Iris pigment epithelial cell (primary cell): ENCODE measurements at places on chromosomes 5 and 9.

GRCh38 chr9:134987376-134987775 lies 69.7 kb upstream of the FCN1 start:
- DNase-seq, result no peak

DNA sequence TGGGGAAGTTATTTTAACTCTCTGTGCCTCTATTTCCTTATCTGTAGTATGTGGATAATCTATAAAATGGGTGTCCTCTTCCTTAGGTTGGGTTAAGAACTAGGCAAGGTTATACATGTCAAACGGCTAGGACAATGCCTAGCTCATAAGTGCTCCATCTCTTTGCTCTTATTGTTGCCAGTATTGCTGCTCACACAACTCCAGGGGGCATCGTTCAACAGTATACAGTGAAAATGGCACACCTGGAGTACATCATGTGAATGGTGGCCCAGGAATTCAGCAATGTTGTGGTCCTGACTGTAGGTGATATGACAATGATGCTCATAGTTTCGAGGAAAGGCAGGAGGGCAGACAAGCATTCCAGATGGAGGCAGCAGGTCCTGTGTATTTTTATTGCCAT lies 30.1 kb downstream of the SLIT3 start:
- DNase-seq, result no peak

- DNase-seq, result peak; percentile 14
Measured at GRCh38 chr5:138573223-138573622, 2.0 kb downstream of the HSPA9 start.

DNA sequence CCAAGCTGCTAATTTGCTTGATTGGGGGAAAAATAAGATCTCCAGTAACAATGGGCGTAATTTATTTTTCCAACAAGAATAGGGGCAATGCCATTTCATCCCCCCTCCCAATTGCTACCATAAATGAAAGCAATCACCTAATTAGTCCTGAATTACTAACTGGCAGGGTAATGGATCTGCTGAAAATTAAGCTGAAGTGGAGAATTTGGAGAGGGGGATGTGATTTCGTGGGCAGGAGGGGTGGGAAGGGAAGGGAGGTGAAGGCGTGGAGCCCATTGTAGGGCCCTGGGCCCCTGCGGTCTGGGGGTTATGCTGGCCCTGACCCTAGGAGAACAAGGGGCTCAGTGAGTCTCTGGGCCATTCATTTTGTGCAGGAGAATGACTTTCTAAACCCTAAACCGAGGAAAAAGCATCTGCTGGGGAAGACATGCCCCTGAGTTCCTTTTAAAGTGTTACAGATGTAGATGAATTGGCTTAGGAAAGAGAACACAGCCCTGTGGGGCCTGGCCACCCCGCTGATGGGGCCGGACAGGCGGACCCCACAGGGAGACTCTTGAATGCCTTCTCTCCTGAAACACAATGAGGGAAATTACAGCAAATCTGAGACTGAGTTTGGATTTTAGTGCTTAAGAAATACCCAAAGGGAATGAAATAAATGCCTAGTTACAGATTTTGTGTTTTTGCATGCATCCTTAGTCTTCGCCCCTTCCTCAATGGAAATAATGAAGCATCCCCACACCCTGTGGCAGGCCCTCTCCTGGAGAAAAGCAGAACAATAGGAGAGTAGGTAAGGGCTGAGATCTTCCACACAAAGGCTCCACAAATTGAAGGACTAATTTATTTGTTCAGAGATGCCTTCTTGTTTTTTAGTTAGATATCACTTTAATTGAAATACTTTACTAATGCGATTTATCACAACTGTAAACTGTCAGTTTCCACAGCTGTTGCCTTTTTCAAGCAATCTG lies 143.2 kb downstream of the PSAT1 start:
- DNase-seq, result no peak

DNA sequence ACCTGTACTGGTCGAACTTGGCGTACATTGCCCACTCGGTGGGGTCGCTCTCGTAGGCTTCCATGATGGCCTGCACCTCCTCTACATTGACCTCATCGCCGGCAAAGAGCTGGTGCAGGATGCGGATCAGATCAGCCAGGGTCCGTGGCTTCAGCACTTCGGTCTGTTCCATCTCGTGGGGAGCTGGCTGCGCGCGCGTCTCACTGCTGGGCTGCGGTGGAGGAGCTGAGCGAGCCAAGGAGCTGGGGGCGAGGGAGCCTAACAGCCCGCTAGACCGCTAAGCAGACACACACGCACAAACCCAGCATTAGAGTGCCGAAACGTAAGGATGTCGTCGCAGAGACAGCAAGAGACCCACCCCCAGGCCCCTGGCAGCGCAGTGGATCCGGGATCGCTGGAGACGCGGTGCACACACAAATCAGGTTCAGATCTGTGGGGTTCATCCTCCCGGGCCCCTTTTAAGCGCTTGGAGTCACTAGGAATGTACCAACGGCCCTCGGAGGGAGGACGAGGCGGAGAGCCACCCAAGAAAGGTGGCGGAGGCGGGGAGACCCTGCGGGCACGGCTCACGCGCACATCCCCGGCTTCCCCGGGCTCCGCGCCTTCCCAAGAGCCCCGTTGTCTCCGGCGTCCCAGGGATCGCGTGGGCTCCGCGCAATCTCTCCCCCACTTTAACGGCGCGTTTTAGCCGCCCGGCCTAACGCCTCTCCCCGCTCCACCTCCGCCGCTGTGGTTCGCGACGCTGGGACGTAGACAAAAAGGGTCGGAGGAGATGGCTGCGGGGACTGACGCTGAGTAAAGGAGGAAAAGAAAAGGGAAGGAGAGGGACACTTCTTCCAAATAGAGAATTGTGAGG lies at the start of gene CDO1:
CDO1 (minus strand) TSS at position 434 of the 856 bp plus-strand sequence; CDS start at position 172, 262 bp downstream.
- peak; percentile 66 for DNase-seq

DNA sequence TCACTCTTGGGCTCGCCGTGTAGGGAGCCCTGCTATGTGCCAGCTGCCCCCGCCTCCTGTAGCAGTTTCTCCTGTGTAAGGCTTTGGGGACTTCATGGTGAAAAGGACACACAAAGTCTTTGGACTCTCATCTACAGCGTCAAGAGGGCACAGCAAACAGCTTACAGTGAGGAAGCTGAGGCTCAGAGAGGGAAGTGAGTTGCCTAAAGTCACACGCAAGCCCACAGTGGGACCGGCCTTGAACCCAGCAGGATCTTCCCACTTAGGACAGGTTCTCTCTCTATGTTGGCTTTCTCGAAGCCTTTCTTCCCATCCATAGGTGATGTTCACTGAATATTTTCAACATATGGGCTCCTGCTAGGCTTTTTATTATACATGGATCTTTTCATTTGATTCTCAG lies 9.8 kb upstream of the PRRX2 start:
- DNase-seq, result no peak

DNA sequence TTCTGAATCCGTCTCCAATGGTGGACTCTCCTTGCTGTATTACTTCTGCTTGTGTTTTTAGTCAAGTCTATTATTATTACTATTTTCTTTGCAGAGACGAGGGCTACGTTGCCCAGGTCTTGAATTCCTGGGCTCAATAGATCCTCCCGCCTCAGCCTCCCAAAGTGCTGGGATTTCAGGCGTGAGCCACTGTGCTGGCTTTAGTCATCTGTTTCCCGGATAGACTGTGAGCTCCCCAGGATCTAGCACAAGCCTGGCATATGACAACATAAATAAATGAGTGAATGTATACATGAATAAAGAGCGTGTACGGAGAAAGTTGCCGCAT lies 439 bp upstream of the DDX46 start:
- DNase-seq, result no peak

GRCh38 chr9:124771867-124772679 lies 962 bp upstream of the NR6A1 start:
- peak; percentile 63 for DNase-seq
